Suppressor macrophage treated with lipopolysaccharide for 1 hour (primary cell): ENCODE measurements at places on chromosomes 5 and 9.
A peak's percentile ranks its signal among the peaks of the same experiment; 100 is the strongest.

- DNase-seq, result no peak
Measured at GRCh38 chr9:20269620-20270019, 352.7 kb downstream of the MLLT3 start.

GRCh38 chr5:39577529-39577928 lies 152.7 kb upstream of the DAB2 start:
- no peak for DNase-seq

- DNase-seq, result no peak
Measured at GRCh38 chr5:55441954-55442353, 92.8 kb downstream of the PLPP1 start.

- no peak for DNase-seq
Measured at GRCh38 chr5:111747337-111747736, 9.7 kb downstream of the NREP start.

- peak; percentile 93 for DNase-seq
Measured at GRCh38 chr9:84296146-84296843, 44.3 kb downstream of the SLC28A3 start.

GRCh38 chr9:109887079-109887478 lies 107.1 kb downstream of the PALM2AKAP2 start:
- DNase-seq, result peak; percentile 33

DNA sequence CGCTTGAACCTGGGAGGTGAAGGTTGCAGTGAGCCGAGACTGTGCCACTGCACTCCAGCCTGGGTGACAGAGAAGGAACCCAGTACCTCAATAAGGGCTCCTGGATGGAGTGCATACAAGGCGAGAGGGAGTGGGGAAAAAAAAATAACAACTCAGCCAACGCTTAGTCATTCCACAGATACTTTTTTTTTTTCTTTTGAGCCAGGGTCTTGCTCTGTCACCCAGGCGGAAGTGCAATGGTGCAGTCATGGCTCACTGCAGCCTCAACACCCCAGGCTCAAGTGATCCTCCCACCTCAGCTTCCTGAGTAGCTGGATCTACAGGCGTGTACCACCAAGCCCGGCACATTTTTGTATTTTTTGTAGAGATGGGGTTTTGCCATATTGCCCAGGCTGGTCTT lies 59.5 kb upstream of the GGTA1 start:
- peak; percentile 81 for DNase-seq

GRCh38 chr5:113245427-113246225 lies 189.2 kb downstream of the TSSK1B start:
- no peak for DNase-seq

DNA sequence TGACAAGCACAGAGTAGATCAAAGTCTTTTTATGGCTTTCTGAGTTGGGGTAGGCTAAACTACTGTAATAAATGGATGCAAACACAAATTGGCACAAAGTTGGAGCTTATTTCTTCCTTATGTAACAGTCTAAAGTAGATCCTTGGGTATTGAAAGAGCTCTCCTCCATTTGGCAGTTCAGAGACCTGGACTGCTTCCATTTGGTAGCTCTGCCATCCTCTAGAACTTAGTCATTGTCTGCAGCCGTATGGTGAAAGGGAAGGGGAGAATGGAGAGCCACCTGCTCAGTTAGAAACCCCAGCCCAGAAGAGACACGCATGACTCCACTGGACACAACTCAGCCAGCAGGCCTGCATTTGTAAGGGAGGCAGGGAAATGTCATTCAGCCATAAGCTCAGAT lies 345.0 kb downstream of the DMAC1 start:
- DNase-seq, result no peak

- DNase-seq, result no peak
Measured at GRCh38 chr9:136437430-136437829, 2.2 kb downstream of the INPP5E start.

- DNase-seq, result no peak
Measured at GRCh38 chr5:173562451-173562850, 54.0 kb downstream of the BOD1 start.

- DNase-seq, result no peak
Measured at GRCh38 chr9:108270051-108270450, 585.7 kb downstream of the ACTL7B start.
